ENCODE measurements at places on chromosomes 6 and 20. TPM values are rescaled to one million over a fixed set of nuclear protein-coding genes. Genes with fewer than 3 reads are reported as not detected.

The GPLD1 gene
- 24.0 TPM for total RNA-seq

DNA sequence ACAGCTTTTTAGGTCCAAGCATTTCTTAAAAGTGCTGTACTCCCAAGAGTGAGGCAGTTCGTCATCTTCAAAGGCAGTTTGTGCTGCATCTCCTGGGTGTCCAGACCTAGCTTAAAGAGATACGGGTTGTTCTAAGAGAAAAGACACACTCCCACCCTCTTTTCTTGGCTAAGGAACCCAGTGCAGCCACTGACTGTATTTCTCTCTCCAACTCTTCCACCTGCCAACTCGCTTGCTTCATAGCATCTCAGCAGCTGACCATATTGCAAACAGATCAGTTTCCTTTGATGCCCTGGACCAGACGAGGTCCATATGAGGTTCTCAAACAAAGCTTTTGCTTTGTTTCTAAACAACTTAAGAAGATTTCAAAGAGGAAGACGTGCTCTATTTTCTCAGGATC, 101.1 kb downstream of the ISM1 start:
- no peaks in the 10 kb centered on the region for H3K4me1 ChIP-seq
- no peak overlapping the region for H3K27ac ChIP-seq
- no peak overlapping the region for H3K4me3 ChIP-seq
- no peaks in the 10 kb centered on the region for H3K36me3 ChIP-seq

- peaks cover 14% of the 10 kb centered on the region for H3K36me3 ChIP-seq
- no peak overlapping the region for H3K4me3 ChIP-seq
- no peak overlapping the region for H3K27ac ChIP-seq
- no peak for DNase-seq
Observed at GRCh38 chr6:137875606-137876005, 8.5 kb downstream of the TNFAIP3 start.

GRCh38 chr6:166050559-166050958, 117.1 kb downstream of the TBXT start:
- H3K27ac ChIP-seq = no peak overlapping the region
- no peaks in the 10 kb centered on the region for H3K36me3 ChIP-seq
- H3K4me3 ChIP-seq = no peak overlapping the region
- H3K27me3 ChIP-seq = no peaks in the 10 kb centered on the region
- H3K4me1 ChIP-seq = no peaks in the 10 kb centered on the region
- DNase-seq = no peak

The UBD gene
- 32.6 TPM for total RNA-seq
